CD8-positive, alpha-beta memory T cell (primary cell): ENCODE measurements at places on chromosomes 7 and 10.

GRCh38 chr7:25953859-25954258, 198.1 kb upstream of the NFE2L3 start:
- DNase-seq = no peak

GRCh38 chr7:114021135-114021534, 102.3 kb upstream of the PPP1R3A start:
- DNase-seq = no peak

- DNase-seq = no peak
Observed at GRCh38 chr10:101145145-101145544, 14.0 kb downstream of the TLX1 start.

- DNase-seq = no peak
Observed at GRCh38 chr7:889391-889790, 13.0 kb downstream of the GET4 start.

DNA sequence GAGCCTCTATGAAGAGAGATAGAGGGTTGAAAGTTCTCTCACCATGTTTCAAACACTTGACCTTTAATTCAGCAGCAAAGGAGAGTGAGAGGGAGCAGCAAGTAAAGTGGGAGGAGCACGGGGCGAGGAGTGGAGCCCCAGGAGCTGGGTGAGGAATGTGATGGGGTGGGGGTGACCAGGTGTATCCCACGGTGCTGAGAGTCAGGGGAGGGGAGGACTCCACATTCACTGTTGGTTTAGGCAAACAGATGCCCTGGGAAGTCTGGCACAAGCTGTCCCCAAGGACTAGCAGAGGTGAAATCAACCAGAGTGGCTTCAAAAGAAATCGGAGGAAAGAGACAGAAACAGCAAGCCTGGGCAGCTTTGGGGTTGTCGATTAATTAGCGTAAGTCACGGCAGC, 101.8 kb upstream of the PITRM1 start:
- DNase-seq = no peak

DNA sequence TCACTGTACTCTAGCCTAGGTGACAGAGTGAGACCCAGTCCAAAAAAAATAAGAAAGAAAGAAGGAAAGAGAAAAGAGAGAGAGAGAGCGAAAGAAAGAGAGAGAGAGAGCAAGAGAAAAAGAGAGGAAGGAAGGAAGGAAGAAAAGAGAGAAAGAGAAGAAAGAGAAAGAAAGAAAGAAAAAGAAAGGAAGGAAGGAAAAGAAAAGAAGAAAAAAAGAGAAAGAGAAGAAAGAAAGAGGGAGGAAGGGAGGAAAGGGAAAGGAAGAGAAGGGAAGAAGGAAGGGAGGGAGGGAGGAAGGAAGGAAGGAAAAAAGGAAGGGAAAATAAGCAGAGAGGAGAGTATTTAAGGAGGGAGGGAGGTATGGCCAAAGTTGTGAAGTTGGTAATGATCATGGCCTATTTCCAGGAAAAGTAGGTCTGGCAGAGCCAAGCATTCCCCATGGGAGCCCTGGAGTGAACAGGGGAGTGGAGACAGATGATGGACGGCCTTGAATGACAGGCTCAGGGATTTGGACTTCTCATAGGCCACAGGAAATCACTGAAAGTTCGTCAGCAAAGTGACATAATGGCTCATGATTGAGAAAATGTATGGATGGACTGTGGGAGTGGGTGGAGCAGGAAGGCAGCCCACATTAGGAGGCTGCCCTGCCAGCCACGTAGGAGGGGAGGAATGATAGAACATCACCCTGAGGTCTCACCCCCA, 44.8 kb upstream of the CUX1 start:
- no peak for DNase-seq

DNA sequence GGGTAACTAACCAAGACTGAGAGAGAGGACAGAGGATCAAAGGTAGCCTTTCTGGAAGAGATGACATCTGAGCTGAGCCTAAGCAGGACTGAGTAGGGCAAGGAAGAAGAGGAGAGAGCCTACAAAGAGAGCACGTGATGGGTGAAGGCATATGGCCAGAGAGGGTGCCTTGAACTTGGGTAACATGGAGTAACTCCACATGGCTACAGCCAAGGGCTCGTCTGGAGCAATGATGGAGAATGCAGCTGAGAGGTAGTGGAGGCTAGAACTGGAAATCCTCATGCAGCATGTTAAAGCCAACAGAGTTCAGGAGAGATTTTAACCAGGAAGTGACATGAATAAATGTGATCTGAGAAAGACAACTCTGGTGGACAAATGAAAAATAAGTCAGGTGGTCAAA, 77.8 kb downstream of the LRRC17 start:
- no peak for DNase-seq

GRCh38 chr7:158849768-158850544, 6.4 kb upstream of the DYNC2I1 start:
- no peak for DNase-seq

DNA sequence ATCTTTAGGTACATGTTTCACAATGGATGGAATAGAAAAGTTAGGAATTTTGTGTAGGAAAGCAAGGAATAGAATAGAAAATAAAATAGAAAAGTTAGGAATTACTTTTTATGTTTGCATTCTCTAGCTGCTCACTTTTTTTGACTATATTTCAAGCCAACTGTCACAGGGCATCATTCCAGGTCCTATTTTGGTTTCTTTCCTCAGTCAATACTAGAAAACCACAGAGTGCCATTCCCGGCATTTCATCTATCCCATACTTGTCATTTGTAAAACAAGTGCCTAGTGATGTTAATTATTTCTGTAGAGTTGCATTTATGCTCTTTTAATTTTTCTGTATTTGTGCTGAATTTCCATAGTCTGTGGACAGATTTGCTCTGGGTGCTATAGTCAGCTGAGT, 66.2 kb downstream of the SDK1 start:
- DNase-seq = no peak

GRCh38 chr10:36185097-36185496, 543.0 kb upstream of the FZD8 start:
- DNase-seq = no peak

- peak; percentile 7 for DNase-seq
Observed at GRCh38 chr7:43869867-43870240, 537 bp upstream of the MRPS24 start.

- DNase-seq = no peak
Observed at GRCh38 chr7:17520941-17521340, 222.5 kb downstream of the AHR start.

DNA sequence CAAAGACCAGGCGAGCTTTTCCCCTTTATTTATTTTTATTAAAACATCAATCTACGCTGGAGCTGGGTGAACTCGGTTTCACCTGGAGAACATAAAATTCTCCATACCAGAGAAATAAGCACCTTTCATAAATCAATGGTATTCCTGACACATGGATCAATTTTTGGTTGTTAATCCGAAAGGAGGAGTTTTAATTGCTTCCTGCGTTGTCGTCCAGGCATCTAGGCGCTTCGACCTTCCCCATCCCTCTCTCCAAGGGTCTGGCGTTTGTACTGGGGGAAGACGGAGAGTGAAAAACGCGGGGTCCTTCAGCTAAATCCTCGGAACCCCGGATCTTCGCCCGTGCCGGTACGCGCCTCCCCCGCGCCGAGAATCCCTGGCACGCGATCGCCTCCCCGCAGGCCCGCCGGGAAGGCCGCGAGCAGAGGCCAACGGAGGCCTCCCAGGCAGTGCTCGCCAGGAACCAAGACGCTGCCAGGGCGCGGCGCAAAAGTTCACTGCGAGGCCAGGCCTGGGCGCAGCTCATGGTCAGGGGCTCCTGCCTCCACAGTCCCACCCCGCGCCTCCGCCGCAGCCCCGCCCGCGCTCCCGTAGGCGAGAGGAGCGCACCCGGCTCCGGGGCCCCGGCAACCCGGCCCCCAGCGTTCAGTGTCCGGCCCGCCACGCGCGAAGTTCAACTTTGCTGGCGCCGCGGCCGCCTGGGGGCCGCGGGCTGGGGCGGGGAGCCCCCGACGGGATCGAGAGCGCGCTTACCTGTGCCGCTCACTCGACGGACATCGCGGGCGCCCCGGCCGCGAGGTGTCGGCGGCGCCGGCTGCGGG, 8.3 kb upstream of the EBF3 start:
- no peak for DNase-seq

GRCh38 chr10:97140049-97140846, 45.5 kb downstream of the SLIT1 start:
- no peak for DNase-seq

DNA sequence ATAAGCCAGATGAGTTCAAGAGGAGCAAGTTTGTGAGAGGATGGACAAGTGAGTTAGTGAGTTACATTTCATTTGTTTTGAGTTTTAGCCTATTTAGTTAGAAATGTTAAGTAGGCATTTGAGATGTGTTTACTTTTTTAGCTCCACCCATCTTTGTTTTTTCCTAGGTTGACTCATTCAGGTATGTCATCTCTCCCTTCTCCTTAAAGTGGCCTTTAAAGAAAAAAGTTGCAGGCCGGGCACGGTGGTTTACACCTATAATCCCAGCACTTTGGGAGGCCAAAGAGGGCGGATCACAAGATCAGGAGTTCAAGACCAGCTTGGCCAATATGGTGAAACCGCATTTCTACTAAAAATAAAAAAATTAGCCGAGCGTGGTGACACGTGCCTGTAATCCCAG, 71.2 kb downstream of the BMPR1A start:
- DNase-seq = no peak

- no peak for DNase-seq
Observed at GRCh38 chr7:21430575-21430954, 2.7 kb downstream of the SP4 start.

- peak; percentile 48 for DNase-seq
Observed at GRCh38 chr10:26438534-26439341, 597 bp downstream of the APBB1IP start.

- DNase-seq = no peak
Observed at GRCh38 chr7:1943326-1943725, 273.2 kb downstream of the ELFN1 start.

DNA sequence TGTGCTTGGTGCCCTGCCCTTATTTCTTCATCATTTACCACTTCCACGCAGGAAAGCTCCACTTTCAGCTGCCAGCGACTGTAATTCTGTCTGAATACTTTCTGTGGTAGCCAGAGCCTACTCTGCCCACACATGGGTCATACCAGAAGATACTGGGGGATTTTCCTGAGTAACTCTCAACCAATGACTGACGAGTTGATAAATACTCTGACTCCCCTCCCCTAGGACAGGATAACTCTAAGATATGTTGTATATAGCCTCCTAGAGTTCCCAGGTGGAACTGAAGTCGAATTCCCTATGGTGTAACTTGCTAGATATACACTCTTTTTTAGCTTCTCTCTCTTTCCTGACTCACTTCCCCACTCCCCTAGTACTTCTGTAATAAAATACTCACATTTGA, 29.8 kb downstream of the SEM1 start:
- no peak for DNase-seq

DNA sequence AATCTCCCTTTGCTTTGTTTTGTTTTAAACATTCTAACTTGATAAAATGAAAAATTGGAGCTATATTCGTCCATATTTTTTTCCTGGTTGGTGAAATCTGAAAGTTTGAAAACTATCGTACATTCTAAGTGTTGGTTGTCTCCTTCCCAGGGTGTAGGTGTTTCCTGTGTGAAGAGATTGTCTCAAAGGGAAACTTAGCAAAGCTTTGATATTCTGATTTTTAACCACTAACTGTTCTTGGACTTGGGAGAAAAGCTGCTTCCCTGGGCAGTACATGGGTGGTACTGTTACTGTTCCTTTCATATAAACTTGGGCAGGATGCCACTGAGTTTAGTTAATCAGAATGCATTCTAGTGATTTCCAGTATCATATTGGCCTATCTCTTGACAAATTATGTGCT, 253.5 kb upstream of the LRGUK start:
- no peak for DNase-seq

DNA sequence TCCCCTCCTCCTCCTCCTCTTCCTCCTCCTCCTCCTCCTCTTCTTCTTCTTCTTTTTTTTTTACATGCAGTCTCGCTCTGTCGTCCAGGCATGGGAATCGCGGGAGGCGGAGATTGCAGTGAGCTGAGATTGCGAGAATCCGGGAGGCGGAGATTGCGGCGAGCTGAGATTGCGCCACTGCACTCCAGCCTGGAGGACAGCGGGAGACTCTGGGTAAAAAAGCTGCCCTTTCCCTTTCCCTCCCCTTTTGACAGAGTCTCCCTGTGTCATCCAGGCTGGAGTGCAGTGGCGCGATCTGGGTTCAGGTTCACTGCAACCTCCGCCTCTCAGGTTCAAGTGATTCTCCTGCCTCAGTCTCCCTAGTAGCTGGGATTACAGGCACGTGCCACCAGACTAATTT, 168.1 kb upstream of the MALRD1 start:
- no peak for DNase-seq

DNA sequence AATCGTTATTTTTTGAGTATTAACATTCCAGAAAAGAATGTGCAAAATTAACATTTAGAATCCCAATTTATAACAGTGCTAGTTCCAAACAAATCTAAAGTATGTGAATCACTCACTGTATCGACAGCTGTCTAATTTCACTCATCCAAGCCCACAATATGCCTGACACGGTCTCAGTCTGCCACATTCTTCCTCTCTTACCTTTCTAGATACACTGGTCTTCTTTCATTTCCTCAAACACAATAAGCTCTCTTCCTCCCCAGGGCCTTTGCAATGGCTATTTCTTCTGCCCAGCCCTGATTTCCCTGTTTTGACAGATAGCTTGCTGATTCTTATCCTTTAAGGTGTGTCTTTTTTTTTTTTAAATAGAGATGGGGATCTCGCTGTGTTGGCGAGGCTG, 48.8 kb downstream of the UBE2H start:
- no peak for DNase-seq

- DNase-seq = no peak
Observed at GRCh38 chr7:17815318-17815717, 125.0 kb downstream of the SNX13 start.

GRCh38 chr7:80609751-80610150, 28.7 kb upstream of the CD36 start:
- DNase-seq = no peak

GRCh38 chr10:71664585-71664984, 55.0 kb downstream of the C10orf105 start:
- no peak for DNase-seq

GRCh38 chr7:21352540-21353387, 75.1 kb upstream of the SP4 start:
- DNase-seq = no peak

GRCh38 chr7:131583430-131583829, 27.0 kb upstream of the PODXL start:
- DNase-seq = no peak

GRCh38 chr7:149104749-149105148, 14.2 kb upstream of the ZNF786 start:
- no peak for DNase-seq

DNA sequence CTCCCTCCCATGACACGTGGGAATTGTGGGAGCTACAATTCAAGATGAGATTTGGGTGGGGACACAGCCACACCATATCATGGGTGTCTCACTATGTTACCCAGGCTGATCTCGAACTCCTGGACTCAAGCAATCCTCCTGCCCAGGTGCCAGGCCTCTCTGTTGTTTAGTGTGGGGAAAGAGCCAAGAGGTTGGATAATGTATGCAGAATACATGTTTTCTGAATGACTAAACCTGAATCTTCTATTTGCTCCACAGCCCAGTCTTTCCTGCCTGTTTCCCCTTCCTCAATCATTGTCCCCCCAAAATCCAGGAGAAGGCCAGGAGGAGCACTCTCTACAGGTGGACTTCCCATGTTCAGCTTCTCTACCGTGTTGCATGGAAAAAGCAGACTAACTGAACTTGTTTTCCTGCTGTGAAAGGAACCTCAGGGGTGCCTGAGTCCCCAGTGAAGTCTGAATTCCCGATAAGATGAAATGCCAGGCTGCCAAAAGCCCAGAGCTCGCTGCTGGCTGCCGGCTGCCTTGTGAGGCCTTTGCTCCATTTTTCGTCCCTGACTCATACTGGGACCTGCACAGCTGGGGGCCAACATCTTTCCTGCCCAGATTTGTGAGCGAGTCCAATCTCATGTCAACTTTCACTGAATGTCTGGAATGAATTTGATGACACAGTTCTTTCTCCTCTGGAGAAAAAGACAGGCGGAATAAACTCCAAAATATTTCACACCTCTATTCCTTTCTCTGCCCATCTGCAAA, 588.0 kb downstream of the CALN1 start:
- DNase-seq = no peak
